GM12892 (cell line): ENCODE measurements at places on chromosomes 3 and 15.

DNA sequence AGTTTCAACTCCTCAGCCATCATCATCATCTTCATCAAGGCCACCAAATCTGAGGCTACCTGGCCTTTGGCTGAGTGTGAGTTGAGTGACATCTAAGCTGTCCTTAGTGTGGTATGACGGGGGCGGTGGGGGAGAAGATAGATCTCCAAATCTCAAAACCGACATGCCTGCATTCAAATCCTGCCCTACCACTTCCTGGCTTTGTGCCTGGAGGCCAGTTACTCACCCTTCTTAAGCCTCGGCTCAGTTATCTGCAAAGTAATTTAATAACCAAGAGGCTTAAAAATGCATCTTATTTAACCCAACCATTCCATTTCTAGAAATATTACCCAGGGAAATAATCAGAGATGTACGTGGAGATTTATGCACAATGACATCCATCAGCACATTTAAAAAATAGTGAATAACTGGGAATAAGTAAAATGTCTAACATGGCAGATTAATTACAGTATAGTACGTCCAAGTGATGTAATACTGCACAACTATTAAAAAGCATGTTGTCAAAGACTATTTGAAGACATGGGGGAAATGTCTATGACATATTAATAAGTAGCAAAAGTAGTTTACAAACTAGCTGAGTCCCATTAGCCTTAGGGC lies 167.4 kb downstream of the NTRK3 start:
- DNase-seq, result no peak

DNA sequence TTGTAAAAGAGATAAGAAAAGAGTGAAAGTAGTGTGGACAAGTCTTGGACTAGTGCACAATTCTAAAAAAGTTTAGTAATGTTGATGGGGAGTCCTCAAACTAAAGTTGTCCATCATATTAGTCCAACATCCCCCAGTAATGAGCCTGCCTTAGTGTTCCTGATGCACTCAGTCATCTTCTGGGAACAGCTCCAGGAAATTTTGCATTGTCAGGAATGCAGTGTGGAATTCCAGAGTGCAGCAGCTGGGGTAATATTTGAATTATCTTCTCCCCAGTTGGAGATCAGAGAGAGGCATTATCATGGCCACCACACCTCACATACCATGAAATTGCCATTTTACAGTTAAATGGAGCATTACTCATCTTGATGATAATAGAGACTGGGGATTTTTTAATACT lies 528.8 kb upstream of the NAALADL2 start:
- DNase-seq, result no peak

- no peak for DNase-seq
These were observed 45.9 kb downstream of the P3H2 start for GRCh38 chr3:190074817-190075216.

DNA sequence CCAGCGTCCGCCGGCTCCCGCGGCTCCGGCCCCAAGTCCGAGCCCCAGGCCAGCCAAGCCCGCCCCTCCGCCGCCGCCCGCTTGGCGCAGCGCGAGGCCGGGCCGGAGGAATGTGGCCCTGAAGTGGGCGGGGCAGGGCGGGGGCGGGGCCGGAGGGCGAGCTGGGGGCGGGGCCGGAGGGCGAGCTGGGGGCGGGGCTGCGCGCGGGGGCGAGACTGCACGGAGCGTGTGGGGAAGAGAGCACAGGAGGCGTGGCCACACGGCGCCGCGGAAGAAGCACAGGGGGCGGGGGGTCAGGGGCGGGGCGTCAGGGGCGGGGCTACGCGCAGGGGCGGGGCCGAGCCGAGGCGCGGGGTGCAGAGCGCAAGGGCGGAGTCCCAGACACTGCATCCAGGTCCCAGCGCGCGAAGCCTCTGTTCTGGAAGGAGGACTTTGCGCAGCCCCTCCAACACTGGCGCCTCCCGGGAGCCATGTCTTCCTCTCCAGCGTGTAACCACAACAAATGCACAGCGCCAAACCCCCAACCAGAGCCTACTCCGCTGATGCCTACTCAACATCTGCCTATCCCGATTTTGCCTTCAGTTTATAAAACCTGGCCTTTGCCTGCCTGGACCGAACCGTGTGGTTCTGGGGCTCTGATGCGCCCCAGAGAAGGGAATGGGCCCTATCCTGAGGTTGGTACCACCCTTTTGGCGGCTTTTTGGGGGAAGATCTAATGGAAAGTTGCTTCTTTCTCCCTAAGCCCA lies 105.5 kb downstream of the IQSEC1 start:
- peak; percentile 99 for DNase-seq

DNA sequence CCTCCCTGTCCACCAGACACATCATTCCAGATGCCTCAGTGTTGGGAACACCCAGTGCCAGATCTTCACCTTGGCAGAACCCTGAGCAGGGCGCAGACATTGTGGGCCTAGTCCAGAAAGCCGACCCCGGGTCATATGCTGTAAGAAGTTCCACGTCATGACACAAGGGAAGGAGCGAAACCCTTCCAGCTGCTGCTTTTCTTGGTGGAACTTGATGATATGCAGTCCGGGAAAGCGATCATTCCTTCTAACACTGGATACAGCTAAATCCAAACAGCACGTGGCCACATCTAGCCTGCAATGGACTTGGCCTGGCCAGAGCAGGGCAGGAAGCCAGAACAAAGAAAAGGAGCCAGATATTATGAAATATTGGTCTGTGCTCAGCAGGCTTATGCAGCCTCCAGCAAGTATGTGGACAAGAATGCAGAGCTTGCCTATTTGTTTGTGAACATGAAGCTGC lies 22.0 kb downstream of the GASK1A start:
- no peak for DNase-seq

- no peak for DNase-seq
These were observed 105.2 kb upstream of the BNIP2 start for GRCh38 chr15:59794229-59794886.
